Glutamatergic neuron (in vitro differentiated cells): ENCODE measurements at places on chromosomes 4 and X.
A peak's percentile ranks its signal among the peaks of the same experiment; 100 is the strongest.

DNA sequence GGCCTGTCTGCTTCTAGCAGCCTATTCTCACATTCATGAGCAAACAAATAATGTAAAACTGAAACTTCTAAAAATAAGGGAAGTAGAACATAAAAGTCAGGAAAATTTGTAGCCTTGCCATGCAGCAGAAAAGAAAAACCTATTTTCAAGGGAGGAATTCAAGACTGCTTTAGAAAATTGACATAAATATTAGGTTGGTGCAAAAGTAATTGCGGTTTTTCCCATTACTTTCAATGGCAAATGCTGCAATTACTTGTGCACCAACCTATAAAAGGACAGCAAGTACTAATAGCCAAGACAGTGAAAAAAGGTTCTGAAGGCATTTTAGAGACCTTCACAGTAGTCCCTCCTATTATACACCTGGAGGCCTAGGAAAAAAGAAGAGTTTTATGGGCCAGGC, 457.8 kb downstream of the KLHL4 start:
- no peak for DNase-seq

DNA sequence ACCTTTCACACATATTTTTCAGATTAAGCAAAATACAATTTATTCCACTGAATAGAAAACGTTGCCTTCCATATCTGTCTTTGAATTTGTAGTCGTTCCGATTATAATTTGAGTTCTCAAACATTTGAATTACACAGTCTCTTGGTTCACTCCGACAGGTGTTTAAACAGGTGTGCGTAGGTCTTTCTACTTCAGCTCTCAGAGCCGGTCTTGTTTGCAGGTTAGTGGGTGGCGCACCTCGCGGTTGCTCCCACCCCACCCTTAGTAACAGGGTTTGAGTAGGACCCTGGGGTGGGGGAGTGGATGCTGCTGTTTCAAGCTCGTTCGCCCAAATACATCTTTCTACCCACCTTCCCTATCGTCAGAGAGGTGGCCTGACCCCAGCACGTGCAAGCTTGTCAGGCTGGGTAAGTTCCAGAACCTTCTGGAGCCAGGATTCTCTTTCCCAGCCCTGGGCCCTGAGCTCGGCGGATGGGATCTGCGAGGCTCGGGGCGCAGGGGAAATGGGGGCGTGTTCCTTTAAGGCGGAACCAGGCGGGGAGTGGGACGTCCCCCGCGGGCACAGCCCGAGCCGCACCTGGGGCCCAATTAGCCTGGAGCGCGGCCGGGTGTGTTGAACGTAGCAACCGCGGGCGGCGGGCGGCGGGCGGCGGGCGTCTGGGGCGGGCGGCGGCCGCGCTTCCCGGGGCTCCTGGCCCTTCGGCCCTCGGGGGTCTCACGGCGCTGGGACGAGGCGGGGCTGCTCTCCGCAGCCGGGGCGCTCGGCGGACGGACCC, at the start of gene FAM149A:
Gene FAM149A, plus strand, starts transcription at position 591 of the 776 bp plus-strand sequence.
- DNase-seq = peak; percentile 59

DNA sequence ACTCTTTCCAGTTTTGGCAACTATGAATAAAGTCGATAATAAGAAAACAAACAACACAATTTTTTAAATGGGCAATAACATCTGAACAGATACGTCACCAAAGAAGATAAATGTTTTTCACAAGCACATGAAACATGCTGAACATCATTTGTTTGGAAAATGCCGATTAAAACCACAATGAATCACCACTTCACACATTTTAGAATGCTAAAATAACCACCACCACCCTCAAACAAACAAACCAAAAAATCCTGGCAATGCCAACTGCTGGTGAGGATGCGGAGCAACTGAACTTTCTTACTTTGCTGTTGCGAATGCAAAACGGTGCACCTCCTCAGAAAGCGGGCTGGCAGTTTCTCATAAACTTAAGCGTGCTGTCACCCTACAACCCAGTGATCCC, 115.9 kb downstream of the NSUN7 start:
- DNase-seq = no peak

GRCh38 chr4:22458098-22458497, 57.8 kb downstream of the ADGRA3 start:
- no peak for DNase-seq

DNA sequence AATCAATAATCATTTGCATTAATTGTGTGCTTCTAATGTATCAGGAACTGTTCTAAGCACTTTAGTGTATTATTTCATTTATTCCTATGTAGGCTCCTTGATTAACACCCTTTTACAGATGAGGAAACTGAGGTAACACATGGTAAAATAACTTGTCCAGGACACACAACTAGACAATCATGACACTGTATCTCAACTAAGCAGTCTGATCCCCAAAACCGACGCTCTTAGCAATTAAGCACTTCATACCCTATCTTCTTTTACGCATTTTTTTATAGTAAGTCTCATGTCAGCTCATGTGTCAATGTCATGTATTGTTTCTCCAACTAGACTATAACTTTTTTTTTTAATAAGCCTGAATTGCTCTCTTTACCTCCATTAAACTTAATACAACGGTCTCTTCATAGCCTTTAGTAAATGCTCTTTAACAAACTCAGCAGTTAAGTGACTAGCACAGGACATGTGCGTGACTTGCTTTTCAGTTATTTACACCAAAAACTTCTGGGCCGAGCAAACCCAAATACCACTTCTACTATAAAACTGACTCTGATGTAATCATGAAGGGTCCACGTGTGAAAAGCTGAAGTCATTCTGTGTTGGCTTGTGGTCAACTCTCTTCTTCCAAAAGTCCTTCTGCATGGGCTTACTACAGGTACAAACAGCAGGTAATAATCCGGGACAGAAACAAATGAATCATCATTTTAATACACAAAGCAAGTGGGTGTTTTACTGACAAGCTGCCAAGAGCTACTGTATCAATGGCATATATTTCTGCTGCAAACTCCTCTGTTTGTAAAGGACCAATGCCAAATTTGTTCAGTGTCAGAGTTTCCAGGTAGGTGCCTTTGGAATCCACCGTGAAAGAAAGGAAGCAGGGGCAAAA, 7.9 kb upstream of the AMBN start:
- DNase-seq = no peak

GRCh38 chr4:46277165-46277951, 112.6 kb downstream of the GABRA2 start:
- DNase-seq = no peak

GRCh38 chr4:1175635-1176229, 3.3 kb upstream of the SPON2 start:
- DNase-seq = no peak

DNA sequence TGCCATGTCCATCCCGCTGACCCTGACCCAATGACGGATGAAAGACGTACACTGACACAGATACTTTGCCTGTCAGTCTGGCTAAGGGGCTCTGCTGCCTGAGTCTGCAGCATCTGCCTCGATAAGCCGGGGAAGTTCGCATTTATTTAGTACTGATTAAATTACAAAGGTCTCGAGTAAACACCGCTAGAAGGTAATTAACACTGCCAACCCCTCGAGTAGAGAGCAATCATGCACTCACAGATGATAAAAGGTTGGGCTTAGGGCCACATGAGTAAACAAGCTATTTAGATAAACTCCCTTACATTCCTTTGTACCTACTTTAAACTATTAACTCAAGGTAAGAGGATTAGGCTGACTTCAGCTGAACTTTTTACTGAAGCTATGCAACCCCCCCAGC, 16.0 kb upstream of the RBMXL3 start:
- no peak for DNase-seq

DNA sequence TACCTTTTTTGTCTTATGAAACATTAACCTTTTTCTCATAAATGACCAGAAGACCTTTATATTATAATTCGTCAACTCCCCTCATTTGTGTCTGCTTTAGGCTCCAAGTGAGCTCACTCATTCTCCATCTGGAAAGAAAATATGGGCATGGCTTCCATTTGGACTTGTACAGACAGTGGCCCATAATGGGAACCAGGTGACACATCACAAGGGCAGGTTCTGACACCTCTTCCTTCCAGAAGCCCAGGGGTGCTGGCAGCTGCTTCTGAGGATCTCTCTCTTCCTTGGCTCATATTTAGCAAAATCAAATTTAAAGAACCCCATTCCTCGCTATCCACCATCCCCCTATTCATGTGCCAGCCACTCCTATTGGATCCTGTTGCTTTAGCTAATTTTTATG, 69.6 kb downstream of the CD38 start:
- no peak for DNase-seq

DNA sequence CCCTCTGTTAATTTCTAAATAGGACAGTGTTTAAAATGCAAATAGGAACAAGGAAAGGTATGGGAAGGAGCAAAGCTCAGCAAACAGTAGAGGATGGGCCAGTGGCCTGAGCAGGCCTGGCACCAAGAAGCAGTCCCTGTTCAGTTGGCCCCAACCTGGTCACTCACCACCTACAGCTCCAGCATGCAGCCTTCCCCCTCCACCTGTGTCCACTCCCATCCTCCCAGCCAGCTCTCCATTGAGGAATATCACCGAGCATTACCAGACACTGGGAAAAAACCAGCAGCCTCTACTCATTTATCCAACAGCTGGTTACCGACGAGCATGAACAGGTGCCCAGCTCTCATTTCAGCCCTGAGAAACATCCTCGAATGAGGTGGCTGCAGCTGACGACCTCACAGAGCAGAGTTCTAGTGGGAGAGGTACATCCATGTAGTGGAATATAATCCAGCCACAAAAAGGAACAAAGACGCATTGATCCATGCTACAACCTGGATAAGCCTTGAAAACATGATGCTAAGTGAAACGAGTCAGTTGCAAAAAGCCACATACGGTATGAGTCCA, 25.6 kb downstream of the CD99L2 start:
- no peak for DNase-seq

GRCh38 chr4:57074744-57075143, 35.4 kb downstream of the IGFBP7 start:
- no peak for DNase-seq

DNA sequence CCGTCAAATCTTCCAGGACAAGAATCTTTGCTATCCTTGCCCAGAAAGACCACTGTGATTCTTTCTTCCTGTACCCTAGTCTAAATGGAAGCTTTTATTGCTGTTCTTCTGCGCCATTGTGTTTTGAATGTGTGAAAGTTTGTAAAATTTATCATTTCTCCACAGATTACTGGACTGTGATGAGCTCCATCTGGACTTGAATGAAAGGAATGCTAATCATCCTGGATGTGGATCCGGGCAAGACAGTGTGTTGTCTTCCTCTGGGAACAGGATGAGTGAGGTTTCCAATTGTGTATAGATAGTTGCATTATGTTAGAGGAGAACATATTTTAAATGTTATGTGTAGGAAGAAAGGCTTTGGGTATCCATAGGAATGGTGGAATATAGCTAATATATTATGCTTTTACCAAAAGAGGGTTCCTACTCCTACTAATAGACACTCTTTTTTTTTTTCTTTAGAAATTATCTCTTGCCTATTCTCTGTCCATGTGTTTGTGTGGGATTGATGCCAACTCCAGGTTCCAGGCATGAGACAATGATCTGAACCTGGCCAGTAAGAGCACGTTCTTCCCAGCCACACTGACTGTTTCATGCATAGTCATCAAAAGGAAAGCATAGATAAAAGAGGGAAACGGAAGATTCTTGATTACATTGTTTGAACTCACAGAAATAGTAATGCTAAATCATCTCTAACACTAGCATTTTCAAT, 803.6 kb upstream of the ADGRL3 start:
- no peak for DNase-seq

- no peak for DNase-seq
Observed at GRCh38 chrX:111581086-111581485, 69.6 kb downstream of the SERTM2 start.

DNA sequence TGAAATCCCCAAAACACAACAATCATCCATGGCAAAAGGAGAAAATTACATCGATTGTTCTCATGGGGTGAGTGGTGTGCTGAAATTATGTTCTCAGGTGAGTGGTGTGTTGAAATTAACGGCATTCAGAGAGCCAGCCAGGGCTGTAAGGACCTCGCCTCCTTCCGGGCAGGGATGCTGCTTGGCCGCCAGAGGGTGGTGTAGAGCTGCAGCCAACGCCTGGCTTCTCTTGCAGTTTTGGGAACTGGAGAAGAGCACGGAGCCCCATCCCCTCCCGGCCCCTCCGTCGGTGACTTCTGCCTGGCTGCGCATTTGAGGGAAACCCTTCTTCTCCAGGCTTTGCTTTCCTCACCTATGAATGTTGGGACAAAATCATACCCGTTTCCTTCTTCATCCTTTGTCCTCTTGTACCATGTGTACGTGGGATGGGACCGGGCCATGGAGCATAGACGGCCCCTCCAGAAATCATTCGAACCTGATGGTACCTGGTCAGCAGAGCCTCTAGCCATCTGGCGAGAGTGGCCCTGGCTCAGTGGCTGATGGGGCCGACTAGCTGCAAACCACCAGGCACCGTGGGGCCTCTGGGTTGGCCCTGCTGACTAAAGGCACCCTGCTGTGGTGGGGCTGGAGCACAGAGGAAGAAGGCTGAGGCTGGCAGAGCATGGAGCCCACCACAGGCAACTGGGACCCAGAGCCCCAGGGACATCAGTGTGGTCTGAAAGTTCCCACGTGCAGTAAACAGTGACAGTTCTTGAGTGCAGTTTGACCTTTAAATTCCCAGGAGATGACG, 28.4 kb downstream of the TRMT44 start:
- peak; percentile 88 for DNase-seq

GRCh38 chrX:72620550-72621145, 48.0 kb upstream of the HDAC8 start:
- DNase-seq = no peak

DNA sequence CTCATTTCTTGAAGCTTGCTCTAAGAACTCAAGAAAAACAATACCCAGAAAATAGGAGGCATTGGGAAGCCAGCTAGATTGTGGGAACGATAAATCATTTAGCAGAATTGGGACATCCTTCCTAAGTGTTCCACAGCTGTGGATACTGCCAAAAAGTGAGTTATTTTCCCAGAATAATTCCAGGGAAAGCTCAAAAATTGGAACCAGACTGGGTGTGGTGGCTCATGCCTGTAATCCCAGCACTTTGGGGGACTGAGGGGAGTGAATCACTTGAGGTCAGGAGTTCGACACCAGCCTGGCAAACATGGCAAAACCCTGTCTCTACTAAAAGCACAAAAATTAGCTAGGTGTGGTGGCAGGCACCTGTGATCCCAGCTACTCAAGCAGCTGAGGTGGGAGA, 68.2 kb upstream of the GK2 start:
- DNase-seq = no peak

DNA sequence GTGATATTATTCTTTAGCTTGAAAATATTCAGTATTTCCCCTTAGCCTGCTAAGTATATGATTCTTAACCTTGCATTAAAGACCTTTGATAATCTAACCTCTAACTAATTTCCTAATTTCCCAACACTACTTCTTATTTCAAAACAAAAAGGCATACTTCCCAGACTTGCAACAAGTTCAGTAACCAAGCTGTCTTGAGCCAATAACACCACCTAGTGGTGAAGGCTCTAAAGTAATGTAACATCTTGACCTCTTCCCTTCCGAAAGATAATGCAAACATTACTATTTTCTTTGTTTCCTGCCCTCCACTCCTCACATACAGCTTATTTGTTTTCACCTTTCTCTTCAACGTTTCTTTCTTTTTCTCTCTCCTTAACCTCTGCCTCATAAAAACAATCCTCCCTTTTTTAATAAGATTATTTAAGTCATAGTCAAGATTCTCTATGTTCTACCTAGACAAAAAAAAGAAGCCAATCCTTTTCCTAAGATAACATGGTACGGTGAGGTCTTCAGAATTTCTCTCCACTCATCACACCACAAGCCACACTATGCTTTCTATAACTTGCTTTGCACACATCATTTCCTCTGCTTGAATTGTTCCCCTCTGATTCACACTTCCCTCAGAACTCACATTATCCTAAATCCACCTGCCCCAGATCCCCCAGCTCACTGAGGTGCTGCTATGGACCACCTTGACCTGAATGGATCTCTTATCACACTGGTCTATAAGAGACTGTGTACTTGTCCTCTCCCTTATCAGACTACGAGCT, 3.5 kb downstream of the FAT1 start:
- DNase-seq = no peak
